ENCODE measurements at places on chromosomes 1 and 21.
A peak's percentile ranks its signal among the peaks of the same experiment; 100 is the strongest.

DNA sequence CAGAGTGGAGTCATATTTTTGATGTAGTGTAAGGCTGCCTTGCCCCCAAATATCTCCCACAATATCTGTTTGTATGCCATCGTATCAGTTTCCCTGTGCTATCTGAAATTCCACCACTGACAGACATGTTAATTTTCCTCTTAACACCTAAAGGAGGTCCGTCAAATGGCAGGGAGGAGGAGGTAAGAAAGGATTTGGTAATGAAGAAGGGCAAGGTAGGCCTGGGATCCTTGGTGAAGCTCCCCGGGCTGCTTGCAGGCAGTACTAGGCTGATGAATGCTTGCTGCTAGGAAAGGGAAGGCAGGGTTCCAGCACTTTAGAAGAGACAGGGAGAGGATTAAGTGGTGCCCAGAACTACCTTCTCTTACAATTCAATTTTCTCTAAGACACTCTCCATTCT is 402.4 kb upstream of the ZP4 start:
- no peaks in the 10 kb centered on the region for H3K4me1 ChIP-seq
- no peak for DNase-seq
- no peak overlapping the region for H3K4me3 ChIP-seq
- H3K36me3 ChIP-seq = no peaks in the 10 kb centered on the region
- no peak overlapping the region for H3K27ac ChIP-seq

- H3K27ac ChIP-seq = no peak overlapping the region
- peaks cover 9% of the 10 kb centered on the region for H3K4me1 ChIP-seq
- no peak overlapping the region for H3K4me3 ChIP-seq
- no peak for DNase-seq
- H3K27me3 ChIP-seq = peaks cover 46% of the 10 kb centered on the region
- no peaks in the 10 kb centered on the region for H3K36me3 ChIP-seq
Measured at GRCh38 chr1:38814984-38815464, 44.5 kb downstream of the RRAGC start.

DNA sequence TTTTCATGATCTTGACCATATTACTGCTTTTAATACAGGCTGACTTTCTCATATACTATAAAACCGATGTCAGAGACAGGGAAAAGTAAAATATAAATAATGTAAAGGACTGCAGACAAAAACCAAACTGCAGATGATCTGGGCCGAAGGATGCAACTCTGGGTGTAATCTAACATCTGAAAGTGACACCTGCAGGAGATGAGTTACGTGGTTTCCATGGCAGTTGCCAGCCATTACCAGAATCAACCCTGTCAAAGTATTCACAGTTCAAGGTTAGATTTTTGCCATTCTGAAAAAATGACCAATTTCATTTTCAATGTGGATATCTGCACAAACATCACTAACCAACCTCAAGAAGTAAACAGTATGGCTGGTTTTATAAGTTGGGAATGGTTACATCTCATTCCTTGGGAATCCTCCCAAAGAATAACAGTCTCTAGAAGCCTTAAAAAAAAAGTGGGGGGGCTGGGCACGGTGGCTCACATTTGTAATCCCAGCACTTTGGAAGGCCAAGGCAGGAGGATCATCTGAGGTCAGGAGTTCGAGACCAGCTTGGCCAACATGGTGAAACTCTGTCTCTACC is 27.7 kb downstream of the DNAJC11 start:
- H3K27ac ChIP-seq = no peak overlapping the region
- H3K4me3 ChIP-seq = no peak overlapping the region
- DNase-seq = no peak
- no peaks in the 10 kb centered on the region for H3K4me1 ChIP-seq

DNA sequence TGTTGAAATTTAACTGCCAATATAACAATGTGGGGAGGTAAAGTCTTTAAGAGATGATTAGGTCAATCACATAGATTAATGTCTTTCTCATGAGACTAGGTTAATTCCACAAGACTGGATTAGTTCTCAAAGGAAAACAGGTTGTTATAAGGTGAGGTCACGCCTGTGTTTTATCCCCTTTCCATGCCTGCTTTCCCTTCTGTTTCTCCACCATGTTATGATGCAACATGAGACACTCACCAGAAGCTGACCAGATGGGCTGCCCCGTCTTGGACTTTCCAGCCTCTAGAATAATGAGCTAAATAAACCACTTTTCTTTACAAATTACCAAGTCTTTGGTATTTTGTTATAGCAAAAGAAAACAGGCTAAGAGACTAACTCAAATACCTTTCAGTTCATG is 70.8 kb downstream of the DDAH1 start:
- DNase-seq = no peak
- no peaks in the 10 kb centered on the region for H3K4me1 ChIP-seq
- H3K4me3 ChIP-seq = no peak overlapping the region

DNA sequence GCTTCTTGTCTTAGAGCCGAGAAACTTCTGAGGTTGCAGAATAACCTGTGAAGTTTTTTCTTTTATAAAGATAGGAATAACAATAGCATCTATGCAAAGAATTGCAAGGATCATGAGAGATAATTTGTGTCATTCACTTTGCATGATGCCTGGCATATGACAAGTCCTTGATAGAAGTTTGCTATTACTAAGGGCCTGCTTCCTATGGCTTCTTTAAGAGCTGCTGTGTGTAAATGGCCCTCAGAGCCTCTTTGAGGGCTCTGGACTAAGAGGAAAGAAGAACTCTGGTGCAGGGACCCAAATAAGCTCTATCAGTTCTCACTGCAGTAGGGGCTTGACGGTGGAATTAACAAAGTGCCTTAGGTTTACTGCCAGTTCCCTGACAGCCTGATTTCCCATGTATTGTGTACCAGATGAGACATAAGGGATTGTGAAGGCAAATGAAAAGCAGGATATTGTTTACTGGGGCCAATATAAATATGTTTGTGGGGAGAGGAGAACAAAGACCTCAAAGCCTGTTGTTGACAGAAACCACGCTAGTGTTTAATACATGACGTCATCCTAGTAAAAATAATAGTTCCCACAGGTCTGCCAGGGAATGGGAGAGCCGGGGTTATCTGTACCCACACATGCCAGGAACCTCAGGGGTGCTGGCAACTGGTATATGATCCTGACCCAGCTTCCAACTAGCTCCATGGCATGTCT is 131.2 kb upstream of the UBE2U start:
- H3K27ac ChIP-seq = no peak overlapping the region
- no peaks in the 10 kb centered on the region for H3K4me1 ChIP-seq
- no peak for DNase-seq
- H3K4me3 ChIP-seq = no peak overlapping the region
- H3K36me3 ChIP-seq = no peaks in the 10 kb centered on the region

DNA sequence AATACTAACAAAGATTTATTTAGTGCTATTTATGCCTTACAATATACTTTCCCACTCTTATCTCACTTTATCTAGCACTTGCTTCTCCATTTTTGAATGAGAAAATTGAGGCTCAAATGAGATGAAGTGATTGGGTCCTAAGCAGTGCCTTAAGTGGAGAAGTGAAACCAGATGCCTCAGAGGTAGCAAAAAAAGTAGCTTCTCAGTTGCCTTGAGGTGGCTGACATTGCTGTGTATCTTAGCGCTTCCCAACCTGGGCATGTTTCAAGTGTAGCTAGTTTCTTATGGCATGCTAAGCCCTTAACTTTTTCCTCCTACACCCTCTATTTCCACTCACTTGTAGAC is 390.4 kb downstream of the OMA1 start:
- no peak overlapping the region for H3K4me3 ChIP-seq
- H3K27me3 ChIP-seq = no peaks in the 10 kb centered on the region
- H3K4me1 ChIP-seq = no peaks in the 10 kb centered on the region
- no peaks in the 10 kb centered on the region for H3K36me3 ChIP-seq
- DNase-seq = no peak
- no peak overlapping the region for H3K27ac ChIP-seq

DNA sequence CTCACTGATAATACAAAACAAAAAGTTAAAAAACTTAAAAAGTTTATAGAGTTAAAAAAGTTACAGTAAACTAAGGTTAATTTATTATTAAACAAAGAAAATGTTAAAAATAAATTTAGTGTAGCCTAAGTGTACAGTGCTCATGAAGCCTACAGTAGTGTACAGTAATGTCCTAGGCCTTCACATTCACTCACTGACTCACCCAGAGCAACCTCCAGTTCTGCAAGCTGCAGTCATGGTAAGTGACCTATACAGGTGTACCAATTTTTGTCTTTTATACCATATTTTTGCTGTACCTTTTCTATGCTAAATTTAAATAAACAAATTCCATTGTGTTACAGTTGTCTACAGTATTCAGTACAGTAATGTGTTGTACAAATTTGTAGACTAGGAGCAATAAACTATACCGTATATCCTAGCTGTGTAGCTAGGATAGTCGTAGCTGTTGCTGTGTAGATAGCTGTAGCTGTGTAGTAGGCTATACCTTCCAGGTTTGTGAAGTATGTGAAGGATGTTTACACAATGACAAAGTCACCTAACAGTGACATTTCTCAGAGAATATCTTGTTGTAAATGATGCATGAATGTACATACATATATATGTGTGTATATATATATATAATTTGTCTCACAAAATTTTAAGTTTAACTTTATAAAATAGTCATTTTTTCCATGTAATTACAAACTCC is 140.2 kb downstream of the TGFB2 start:
- H3K4me1 ChIP-seq = no peaks in the 10 kb centered on the region
- no peak overlapping the region for H3K4me3 ChIP-seq
- DNase-seq = no peak

- no peak overlapping the region for H3K27ac ChIP-seq
- no peak overlapping the region for H3K4me3 ChIP-seq
- DNase-seq = no peak
- no peaks in the 10 kb centered on the region for H3K36me3 ChIP-seq
Measured at GRCh38 chr21:42722153-42722552, 68.7 kb downstream of the PDE9A start.

- H3K27me3 ChIP-seq = no peaks in the 10 kb centered on the region
- H3K4me1 ChIP-seq = no peaks in the 10 kb centered on the region
- DNase-seq = no peak
- no peak overlapping the region for H3K4me3 ChIP-seq
- H3K36me3 ChIP-seq = no peaks in the 10 kb centered on the region
Measured at GRCh38 chr1:90161625-90162024, 166.7 kb downstream of the ZNF326 start.

GRCh38 chr21:26471099-26471471 is 102.0 kb downstream of the CYYR1 start:
- no peak for DNase-seq
- H3K36me3 ChIP-seq = no peaks in the 10 kb centered on the region
- no peak overlapping the region for H3K27ac ChIP-seq
- no peaks in the 10 kb centered on the region for H3K27me3 ChIP-seq

GRCh38 chr1:16405441-16405840 is 31.8 kb downstream of the SPATA21 start:
- H3K27ac ChIP-seq = no peak overlapping the region
- no peaks in the 10 kb centered on the region for H3K27me3 ChIP-seq
- H3K4me3 ChIP-seq = no peak overlapping the region
- no peaks in the 10 kb centered on the region for H3K4me1 ChIP-seq

DNA sequence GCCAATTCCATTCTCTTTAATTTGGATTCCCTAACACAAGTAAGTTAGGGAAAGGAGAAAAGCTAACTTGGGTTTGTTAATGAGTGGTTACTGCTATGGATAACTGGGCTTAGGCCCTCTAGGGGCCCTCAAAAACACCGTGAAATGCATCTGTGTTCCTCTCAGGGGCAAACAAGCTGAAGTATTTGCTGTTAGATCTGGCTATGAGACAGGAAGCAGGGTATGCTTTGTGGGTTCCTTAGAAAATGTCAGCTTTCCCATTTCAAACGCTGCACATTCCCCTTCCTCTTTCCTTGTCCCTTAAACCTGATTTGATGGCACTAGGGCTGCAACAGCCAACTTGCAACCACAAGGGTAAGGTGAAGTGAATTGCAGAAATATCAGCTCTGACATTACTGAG is 5.7 kb upstream of the CAP1 start:
- no peak for DNase-seq
- peak overlapping the region; percentile 63 for H3K27ac ChIP-seq
- no peaks in the 10 kb centered on the region for H3K27me3 ChIP-seq
- no peaks in the 10 kb centered on the region for H3K36me3 ChIP-seq
- H3K4me1 ChIP-seq = peaks cover 25% of the 10 kb centered on the region

DNA sequence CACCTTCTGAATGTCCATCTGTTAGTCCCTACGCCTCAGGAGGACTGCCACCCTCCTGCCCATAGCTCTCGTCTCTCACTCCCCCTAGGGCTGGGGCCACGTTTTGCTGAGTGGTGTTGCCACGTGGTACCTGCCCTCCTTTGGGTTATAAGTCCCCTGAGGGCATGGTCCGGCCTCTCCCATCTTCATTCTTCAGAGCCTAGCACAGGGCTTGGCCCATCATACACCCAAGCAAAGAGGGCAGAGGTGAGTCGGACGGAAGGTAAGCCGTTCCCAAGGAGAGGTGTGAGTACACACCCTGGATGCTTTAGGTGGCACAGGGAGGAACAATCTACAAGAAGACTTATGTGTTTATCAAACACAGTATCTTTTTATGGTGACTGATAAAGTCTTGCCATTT is 10.9 kb downstream of the PADI2 start:
- no peak for DNase-seq
- no peaks in the 10 kb centered on the region for H3K36me3 ChIP-seq
- H3K27ac ChIP-seq = no peak overlapping the region
- H3K27me3 ChIP-seq = no peaks in the 10 kb centered on the region
- no peaks in the 10 kb centered on the region for H3K4me1 ChIP-seq

DNA sequence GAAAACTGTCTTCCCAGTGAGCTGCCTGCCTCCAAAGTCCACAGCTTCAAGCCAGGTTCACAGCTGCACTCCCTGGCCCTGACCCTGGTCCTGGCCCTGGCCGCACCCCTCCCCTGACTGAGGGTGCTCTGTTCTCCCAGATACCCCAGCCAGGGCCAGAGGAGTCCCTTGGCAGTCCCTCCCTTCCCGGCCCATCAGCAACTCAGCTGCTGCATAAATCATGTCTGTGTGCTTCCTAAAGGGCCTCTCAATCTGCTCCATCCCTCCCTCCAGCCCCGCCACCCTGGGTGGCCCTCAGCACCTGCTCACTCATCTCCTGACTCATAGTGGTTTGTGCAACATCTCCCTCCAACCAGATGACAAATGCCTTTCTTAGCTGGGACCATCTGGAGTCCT is 24.8 kb upstream of the C1orf174 start:
- H3K4me3 ChIP-seq = no peak overlapping the region
- H3K27ac ChIP-seq = no peak overlapping the region
- H3K27me3 ChIP-seq = no peaks in the 10 kb centered on the region
- DNase-seq = no peak
- no peaks in the 10 kb centered on the region for H3K4me1 ChIP-seq
- no peaks in the 10 kb centered on the region for H3K36me3 ChIP-seq

DNA sequence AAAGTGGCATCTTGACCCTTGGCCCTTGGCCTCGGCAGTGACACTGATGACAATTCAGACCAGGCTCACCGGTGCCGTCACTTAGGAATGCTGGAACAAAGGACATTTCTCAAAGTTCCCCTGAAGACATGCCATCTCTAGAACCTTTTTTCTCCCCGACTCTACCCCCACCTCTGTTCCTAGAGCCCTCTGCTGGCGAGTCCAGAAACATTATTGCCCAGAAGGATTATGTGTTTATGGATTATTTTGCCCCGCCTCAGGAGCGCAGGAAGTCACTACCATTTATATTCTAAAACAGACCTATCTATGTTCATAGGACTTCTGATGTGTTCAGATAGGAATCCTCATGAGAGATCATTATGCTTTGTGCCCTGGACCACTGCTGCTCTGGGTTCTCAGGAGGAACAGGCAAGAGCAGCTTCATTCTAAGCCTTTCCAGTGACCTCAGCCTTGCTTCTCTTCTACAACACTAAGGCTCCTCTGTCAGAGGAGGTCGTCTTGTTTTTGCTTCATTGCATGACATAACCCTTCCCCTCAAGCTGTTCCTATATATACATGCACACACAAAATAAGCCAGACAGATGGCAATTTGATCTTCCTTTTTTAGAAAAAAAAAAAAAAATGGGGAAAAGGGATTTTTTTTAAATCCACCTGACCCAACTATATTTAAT is 12.4 kb upstream of the SHISA4 start:
- H3K4me1 ChIP-seq = no peaks in the 10 kb centered on the region
